NCI-H460 (cell line): ENCODE measurements at places on chromosomes 4 and X. TPM values are rescaled to one million over a fixed set of nuclear protein-coding genes. Genes with fewer than 3 reads are reported as not detected.

- DNase-seq = no peak
Observed at GRCh38 chr4:26936284-26937065, 75.8 kb downstream of the STIM2 start.

GRCh38 chrX:107628662-107629539, 591 bp downstream of the PRPS1 start:
- DNase-seq = no peak

FAT4 gene
- total RNA-seq = 11.6 and 12.3 TPM in 2 replicates

DAPP1 gene
- not detected in 2 replicates for total RNA-seq

DNA sequence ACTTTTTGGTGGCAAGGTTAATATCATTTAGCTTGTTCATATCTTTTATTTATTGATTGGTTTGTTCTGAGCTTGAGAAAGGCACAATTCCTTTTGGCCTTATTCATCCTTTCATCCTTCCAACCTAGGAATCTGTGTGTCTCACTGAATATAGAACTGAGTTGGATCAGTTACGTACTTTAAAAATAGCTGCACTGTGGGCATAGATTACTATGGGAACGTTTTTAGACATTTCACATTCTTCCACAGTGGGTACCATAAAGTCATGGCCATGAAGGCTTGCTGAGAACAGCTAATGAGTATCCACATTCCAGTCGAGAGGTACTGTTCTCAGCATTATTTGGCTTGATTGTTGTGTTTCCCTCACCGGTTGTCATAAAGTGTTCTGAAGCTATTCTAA, 217.0 kb upstream of the DKK2 start:
- DNase-seq = no peak

DNA sequence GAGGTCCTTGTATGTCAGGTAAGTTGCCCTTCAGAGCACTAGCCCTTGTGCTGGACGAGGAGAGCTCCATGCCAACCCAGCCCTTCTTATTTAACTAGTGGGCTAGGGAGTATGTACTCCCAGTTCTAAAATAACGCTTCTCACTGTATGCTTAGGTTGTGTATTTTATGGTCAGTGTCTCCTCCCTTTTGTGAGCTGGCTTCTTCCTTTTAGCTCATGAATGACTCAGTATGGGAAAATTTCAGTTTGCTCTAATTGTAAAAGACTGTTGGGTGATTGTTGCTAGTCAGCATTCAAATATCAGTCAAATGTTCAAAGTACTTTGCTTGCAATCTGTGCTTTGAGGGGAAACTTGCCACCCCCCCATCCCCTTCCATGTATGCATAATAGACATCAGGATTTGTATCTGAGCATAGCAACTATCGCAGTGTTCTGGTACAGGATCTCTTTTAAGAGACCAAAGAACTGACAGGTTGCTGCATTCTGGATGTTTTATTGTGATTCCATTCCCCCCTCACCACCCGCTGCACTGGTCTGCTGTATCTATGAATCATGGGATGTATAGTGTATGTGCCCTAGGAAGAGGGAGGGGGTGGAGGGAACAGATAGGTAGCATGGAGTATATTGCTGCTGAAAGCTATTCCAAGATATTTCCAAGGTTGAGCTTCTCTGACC, 34.7 kb downstream of the DLG3 start:
- peak; percentile 38 for DNase-seq

- no peak for DNase-seq
Observed at GRCh38 chr4:136392576-136392975, 1139.7 kb downstream of the PCDH18 start.

EPGN gene
- 146 and 176 TPM in 2 replicates for total RNA-seq

CC2D2A gene
- 12.2 and 14.2 TPM in 2 replicates for total RNA-seq

DNA sequence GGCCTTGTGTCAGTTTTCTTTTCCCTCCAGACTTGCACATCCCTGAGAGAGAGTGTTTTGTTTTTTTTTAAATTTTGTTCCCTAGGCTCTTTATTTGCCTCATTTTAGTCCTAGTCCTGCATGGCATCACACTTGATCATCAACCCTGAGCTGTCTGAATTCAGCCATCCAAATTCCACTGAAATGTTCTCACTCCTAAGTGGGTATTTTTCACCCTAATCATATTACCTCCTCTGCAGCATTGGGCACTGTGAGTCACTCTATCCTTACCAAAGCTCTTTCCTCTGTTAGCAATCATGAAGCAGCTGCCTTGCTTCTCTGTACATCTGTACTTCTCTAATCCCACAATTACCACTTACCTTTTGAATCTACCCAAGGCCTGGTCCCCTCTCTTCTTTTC, 356.6 kb upstream of the MAGEB2 start:
- no peak for DNase-seq
